Brain (organoid and tissue), 16 donors: ENCODE measurements at places on chromosomes 7 and 10.

DNA sequence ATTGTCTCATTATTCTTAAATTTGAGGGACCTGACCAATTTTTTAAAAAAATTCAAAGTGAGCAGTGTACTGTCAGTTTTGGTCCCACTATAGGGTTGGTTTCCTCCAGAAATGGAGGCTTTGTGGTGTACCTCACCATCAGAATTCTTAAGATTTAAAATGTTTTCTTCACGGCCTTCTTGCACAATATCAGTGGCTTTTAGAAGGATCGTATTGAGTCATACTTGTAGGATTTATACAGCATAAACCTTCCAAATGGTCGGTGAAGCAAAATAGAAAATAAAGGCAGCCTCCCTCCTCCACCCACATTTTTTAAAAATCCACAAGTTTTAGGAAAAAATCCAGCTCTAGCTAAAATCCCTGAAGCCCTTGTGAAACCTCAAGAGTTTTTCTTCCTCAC is 126.4 kb downstream of the RNLS start:
- DNase-seq: no peak

DNA sequence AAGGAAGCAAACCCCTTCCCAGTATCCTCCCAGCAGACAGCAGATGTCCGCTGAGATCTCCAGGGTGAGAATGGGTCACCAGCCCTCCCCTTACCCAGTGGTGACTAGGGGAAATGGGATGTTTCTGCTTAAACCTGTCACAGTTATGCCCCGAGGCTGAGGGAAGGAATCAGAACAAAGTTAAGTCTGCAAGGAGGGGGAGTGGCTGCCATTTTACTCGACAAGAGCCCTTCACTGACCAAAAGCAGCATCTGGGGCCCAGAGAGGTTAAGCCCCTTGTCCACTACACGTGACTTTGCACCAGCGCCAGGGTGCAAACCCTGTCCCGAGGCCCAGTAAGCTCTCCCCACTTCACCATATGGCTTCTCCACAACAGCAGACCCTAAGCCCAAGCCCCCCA is 4.6 kb upstream of the NANOS1 start:
- no peak for DNase-seq

- no peak for DNase-seq
These were observed 26.6 kb downstream of the FGF8 start for GRCh38 chr10:101749047-101750016.

DNA sequence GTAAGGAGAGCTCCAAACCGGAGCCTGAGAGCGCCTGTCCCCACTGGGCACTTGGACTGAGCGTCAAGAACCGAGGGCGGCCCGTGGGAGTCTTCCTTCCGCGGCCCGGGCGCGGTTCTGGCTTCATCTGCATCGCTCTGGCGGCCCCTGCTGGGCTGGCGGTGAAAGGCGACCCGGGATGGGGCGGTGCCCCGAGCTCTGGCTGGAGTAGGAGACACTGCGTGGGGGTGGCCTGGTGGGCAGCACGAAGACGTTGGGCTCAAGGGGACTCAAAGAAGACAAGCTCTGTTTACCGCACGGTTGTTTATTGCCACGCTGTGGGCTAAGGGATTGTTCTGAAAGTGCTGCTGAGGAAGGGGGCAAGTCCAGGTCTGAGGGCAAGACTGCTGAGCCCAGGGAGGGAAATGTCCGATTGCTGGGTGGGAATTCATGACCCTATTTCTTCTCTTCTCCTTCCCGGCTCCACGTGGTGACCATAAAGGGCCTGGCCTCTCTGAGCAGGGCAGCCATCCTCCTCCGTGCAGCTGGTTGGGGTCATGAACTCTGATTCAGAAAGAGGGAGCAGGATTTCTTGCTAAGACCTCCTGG is 29.8 kb downstream of the PLAU start:
- DNase-seq: peak; percentile 73

DNA sequence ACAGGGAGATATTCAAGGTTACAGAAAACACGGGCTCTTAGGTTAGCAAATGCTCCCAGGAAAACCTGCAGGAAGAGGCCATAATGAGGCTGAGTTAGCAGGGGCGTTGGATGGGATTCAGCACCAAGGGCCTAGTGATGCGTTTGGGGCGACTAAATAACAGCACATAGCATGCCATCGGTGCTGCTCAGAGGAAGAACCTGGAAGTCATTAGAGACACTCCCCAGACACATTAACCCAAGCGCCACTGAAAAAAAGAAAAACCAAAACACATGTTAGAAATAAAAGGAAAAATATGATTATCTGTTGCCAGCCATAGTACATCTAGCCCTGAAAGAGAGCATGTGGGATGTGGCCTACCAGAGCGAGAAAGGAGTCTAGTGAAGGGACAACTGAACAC is 28.8 kb upstream of the OPALIN start:
- no peak for DNase-seq

DNA sequence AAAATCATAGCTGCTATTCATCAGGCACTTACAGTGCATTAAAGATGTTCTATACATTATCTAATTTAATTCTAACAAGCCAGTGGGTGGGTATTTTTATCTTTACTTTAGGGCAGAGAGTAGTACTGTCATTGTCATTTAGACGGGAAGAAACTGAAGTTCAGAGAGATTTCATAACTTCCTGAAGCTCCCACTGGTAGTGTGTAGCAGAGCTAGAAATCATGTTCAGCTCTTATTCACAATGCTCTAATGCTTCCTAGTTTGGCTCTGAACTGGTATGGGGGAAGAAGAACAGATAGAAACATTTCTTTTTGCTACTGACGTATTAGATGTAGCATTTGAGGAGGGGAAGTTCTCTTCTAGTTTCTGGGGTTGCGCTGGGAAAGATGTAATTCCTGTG is 116.7 kb downstream of the CYP26A1 start:
- no peak for DNase-seq

GRCh38 chr10:117743509-117743908 is 201.0 kb downstream of the EMX2 start:
- peak; percentile 56 for DNase-seq

DNA sequence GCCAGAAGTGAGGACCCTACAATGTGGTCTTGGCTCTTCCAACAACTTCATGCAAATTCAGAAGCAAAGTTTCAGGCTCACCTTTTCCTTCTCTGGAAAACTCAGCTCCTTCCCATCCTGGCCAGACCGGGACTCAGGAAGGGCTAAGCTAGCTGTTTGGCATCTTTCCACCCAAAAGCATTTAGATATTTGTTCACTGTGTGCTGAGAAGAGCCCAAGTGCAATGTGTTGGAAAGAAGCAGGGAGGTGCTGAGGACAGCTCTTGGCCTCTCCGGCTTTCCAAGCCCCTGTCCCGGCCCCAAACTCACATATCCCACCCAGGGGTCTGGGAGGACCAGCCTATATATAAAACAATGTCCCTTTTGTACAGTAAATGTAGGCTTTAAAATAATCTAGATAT is 44.5 kb downstream of the MKI67 start:
- DNase-seq: no peak
